Stimulated activated CD4-positive, alpha-beta T cell treated with anti-CD3 and anti-CD28 coated beads, Interleukin-2, amount 100 ng/mL, for 24 hours (primary cell): ENCODE measurements at places on chromosomes 2 and 18.
A peak's percentile ranks its signal among the peaks of the same experiment; 100 is the strongest.

DNA sequence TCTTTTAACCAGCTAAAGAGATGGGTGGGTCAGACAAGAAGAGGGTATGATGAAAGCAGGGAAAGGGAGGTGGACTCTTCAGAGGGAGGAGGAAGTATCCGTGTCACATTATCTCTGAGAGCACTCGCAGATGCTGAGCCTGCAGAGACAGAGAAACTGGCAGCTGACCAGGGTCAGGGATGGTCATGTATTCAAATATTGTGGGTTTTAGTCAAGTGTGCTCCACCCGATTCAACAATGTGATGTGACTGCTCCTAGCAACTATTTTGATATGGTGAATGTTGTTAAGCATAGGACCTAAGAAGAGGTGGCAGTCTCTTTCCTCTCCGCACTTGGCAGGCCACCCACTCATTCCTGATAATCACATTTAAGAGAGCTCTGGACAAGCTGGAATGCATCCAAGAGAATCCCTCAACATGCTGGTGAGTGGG is 1.3 kb upstream of the CLIP4 start:
- DNase-seq, result no peak

DNA sequence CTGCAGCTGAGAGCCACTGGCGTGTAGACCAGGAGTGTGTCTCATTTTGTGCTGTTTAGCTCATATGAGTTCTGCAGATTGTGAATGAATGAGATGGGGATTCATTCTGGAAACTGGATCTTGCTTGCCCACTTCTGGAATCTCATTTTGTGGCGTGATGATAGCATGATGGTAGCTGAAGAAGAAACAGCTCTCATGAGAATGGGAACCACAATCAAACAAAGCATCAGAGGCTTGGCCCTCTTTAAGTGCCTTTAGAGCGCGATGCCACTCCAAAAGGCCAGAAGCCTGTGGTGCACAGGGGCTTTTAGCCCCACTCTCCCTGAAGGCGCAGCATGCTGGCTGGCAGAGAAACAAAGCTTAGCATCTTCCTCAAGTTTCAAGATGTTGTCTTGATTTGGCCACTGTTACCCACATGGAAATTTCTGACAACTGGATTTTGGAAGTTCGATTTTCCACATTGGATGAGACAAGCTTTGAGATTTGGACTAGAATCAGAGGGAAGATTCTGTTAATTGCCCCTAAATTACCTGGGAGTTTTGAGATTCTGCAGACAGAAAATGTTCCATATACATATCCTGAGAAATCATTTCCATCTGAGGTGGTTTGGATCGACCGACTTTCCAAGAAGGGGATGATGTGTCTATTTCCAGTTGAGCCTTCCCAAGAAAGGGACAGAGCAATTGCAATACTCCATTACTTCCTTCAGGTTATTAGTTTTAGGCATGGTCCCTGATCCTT is 234.5 kb downstream of the VAPA start:
- DNase-seq, result no peak

- no peak for DNase-seq
Observed at GRCh38 chr2:75221862-75222261, 22.5 kb upstream of the TACR1 start.

GRCh38 chr2:201402651-201403562 is 45.8 kb upstream of the FLACC1 start:
- DNase-seq, result no peak

- no peak for DNase-seq
Observed at GRCh38 chr18:39666541-39666940, 2100.9 kb upstream of the CELF4 start.

DNA sequence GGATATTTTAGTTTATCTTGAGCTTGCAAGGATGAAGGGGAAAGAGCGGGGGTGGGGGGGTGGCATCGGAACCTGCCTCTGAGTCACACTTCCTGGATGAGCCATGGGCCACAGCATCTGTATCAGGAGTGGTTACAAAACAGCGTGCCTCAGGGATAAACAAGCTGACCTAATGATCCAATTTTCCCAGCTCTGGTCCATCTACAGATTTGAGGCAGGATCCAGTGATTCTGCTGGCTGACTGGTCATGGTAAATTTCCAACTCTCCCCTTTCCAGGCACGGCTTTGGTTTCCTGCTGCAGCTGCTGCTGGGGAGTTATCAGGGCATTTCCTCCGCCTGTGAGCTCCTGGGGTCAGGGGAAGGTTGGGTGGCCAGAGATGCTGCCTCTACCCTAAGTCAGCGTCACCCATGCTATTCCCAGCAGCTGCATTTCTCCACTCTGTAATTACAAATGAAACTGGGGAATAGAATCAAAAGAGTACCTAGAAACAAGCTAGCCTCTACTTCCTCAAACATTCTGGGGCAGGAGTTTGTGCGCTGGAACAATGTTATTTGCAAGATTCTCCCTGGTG is 4.7 kb upstream of the HPCAL1 start:
- DNase-seq, result peak; percentile 63

DNA sequence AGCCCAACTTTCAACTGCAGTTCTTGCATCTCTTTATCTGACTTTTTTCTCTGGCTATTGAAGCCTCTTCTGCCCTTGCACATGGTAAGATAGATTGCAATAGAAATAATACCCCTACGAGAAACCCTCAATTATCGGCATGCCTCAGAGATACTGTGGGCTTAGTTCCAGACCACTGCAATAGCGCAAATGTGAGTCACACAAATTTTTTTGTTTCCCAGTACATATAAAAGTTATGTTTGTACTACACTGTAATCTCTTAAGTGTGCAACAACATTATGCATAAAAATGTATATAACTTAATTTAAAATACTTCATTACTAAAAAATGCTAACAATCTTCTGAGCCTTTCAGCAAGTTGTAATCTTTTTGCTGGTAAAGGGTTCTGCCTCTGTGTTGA is 124.7 kb downstream of the PDE1A start:
- no peak for DNase-seq
